ENCODE measurements at places on chromosomes 5 and 9.

DNA sequence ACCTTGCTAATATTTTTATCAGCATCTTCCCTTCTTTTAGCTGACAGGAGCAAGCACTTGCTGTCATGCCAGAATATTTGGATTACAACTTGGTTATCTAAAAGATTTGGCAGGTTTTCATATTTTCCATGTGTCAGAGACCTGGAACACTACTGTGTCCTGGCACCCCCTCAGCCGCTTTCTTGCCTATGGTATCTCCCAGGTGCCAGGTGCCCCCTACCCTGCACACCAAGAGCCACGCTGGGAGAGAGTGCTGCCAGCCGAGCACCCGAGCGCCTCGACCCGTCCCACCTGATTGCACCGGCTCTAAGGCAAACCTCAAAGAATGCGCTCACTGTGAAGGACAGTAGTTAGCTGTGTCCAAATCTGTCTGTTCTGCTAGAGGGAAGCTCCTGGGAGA, 84.8 kb downstream of the GTF3C4 start:
- no peak for DNase-seq

DNA sequence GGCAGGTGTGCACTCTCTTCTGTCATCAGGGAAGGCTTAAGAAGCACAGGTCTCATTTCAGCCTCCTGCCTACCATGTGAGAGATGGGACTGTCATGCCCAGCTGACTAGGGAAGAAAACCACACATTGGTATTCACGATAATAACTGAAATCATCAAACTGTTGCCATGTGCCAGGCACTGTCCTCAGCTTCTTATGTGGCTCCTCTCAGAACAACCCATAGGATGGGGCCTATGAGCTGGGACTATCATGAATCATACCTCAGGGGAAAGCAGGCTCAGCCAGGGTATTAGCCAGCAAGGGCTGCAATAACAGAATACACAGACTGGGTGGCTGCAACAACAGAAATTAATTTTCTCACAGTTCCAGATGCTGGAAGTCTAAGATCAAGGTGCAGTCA, 3.3 kb downstream of the AFAP1L1 start:
- DNase-seq, result peak; percentile 36

DNA sequence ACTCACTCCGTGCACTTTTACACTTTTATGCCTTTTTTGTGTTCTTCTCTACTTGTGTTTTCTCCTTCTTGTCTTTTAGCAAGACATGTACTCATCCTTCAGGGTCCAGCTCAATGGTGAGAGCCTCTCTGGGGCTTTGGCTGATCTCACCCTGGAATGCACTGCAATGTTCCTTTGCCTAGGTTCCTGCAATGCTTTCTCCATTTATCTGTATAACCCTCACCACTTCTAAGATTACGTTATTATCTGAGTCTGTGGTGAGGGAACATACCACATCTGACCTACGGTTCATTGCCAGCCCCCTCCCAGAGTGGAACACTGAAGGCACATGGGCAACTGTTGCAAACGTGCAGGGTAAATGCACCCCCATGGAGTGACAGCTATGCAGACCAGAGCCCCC, 47.3 kb downstream of the KCNIP1 start:
- DNase-seq, result no peak

GRCh38 chr5:39759701-39760100, 334.9 kb upstream of the DAB2 start:
- peak; percentile 56 for DNase-seq

GRCh38 chr9:123933440-123934212, 3.7 kb upstream of the DENND1A start:
- peak; percentile 15 for DNase-seq

GRCh38 chr5:175868348-175868723, 3.0 kb upstream of the CPLX2 start:
- no peak for DNase-seq

GRCh38 chr5:170439944-170440269, 50.7 kb upstream of the KCNMB1 start:
- DNase-seq, result no peak

DNA sequence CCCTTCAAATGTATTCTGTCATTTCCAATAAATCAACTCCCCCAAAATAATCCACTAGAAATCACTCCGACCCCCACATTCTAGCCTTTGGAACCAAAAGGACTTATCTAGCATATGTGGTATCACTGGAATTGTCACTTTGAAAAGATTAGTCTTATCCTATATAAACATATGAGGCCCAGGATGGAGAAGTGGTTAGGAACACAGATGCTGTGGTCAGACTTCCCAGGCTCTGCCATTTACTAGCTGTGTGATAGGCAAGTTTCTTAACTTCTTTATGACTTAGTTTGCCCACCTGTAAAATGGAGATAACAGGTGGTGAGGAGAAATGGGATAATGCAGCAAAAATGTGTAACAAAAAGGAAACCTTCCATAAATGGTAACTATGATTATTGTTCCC, 62.0 kb upstream of the GLRX start:
- DNase-seq, result no peak

DNA sequence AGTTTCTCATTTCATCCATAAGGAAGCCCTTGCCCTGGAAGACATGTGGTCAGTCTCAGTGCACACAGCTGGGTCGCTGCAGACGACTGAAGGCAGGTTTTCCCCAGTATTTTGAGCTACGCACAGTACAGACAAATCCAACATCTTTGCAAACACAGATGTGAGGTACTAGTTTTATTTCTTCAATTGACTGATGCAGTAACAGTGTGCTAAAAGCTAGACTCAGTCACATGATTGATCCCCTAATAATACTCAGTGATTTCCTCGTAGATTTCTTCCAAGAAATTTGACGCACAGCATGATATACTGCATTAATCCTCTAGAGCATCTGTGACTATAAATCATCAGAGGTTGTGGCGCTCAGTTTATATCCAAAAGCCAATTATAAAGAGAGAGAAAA, 346.1 kb downstream of the DIRAS2 start:
- DNase-seq, result no peak

DNA sequence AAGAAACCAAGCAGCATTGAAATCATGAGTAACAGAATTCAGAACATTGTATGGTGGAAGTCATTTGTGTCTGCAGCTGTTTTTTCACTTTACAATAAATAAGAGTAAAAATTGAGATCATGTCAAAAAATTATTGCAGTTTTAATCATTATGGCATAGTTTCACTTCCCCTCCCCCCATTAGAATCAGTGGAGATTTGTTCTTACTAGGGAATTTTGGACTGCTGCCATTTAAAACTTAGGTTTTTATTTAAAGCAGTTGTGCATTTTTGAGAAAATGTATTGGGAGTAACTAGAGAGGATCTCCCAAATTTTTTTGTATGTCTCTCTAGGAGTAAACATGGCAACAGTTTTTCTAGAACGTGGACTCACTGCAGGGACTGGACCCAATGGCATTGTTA, 20.4 kb downstream of the GTF3C4 start:
- DNase-seq, result peak; percentile 55

- DNase-seq, result no peak
Observed at GRCh38 chr5:144698484-144698883, 527.8 kb downstream of the KCTD16 start.

- DNase-seq, result no peak
Observed at GRCh38 chr5:83408719-83409118, 62.8 kb upstream of the VCAN start.

- DNase-seq, result no peak
Observed at GRCh38 chr5:135559354-135559753, 19.4 kb downstream of the CXCL14 start.

- DNase-seq, result no peak
Observed at GRCh38 chr5:153237671-153238332, 252.7 kb upstream of the GRIA1 start.

- DNase-seq, result no peak
Observed at GRCh38 chr9:16752601-16753000, 117.9 kb downstream of the BNC2 start.

DNA sequence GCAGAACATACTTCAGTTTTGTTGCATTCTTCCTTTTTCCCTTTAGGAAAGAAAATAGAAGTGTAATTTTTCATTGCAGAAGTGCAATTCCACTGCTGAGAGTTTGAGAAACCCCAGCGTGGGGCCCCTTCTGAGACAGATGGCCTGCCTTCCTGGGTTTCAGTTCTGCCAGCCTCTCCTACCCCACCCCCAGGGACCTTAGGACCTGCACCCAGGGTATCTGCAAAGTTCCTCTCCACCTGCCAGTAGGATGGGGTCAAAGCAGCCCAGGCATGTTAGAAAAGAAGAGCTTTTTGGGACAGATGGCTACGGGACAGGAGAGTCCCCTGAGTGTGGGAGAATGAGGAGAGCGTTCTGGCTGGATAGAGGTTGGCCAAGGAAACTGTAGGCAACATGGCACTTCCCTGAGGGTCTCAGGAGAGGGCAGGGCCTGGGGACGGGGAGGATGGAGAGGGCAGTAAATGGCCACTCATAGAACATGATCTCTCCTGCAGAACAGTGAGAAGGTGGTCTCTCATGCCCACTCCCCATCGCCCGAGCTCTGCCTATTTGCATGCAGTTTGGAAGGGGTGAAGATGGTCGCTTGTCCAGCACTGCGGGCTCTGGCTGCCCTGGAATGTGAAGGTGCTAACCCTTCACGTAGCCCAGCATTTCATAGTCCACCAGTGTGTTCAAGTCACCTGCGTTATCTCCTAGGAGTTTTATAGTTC, at the start of gene TIFAB:
Gene TIFAB (minus strand): TSS at position 31 of the 710 bp plus-strand sequence. CDS start 2,412 bp downstream, outside the sequence.
- no peak for DNase-seq

DNA sequence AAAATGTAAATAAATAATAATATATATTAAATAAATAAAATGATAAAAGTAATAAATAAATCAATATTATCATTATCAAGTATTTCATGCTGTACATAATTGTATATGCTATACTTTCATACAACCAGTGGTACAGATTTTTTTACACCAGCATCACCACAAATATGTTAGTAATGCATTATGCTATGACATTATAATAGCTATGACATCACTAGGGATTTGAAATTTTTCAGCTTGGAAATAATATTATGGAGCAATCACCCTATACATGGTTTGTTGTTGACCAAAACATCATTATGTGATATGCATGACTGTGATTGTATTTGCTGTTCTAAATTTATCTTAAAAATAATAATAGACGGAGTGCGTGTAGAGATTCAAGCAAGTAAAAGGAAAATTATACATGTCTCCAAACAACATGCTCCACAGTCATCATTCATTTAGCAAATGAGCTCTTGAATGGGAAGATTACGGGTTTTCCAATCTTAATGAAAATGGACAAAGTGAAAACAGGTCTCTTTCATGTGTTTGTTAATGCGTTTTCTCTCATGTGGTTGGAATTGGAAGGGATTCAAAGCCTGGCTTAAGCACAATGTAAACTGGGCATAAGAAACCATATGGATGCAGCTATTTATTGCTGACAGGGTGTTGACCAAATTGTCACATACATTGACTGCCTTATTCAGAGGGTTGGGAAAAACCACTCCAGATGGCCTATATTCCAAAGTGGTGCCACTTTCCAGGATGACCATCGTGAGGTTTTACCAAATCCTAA, 643.0 kb upstream of the RGMB start:
- no peak for DNase-seq

DNA sequence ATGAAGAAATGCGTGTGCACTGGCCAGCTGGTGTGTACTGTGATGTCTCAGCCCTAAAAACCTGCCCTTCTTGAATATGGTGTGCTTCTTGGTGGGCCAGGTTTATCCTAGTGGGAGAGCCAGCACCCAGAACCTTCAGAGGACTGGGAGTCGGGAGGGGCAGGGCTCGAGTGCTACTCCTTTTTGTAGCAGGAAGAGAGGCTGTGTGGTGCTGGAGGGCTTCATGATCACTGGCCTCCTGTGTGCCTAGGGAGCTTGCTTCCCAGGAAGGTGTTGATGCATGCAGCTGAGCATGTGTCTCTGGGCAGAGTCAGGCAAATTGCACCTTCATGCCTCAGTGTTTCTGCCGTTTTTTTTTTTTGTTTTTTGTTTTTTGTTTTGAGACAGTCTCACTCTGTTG, 20.0 kb downstream of the PHF2 start:
- no peak for DNase-seq
